ENCODE measurements at places on chromosomes 2 and 18.

DNA sequence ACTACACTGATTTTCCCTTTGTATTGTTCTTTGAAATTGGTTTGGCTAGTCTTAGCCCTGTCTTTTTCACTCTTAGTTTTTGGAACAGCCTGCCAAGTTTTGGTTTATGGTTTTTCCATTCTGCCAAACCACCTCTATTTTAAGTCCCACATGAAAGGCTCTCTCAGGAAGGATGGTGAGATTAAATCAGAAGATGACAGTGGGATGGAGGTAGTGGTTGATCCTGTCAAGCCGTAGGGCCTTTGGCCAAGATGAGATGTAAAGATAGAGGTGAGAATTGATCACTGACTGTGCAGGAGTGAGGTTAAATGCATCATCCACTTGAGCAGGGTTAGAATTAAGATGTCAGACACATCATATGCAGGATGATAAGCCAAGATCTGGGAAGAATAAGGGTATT lies 948.5 kb downstream of the SLC4A3 start:
- no peak for DNase-seq

DNA sequence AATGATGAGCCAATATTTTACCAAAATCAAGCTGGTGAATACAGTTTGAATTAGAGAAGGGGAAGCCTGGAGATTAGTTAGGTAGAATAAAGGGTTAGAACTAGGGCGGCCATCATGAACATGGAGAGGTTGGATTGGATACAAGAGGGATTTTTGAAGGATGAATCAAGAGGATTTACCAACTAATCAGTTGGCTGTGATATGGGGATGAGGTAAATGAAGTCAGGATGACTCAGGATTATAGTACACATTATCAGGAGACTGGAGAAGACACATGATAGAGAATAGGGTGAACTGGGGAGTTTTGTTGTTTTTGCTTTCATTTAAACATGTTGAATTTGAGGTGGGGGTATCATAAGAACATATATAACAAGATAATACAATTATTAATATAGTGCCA lies 73.8 kb upstream of the PROKR1 start:
- no peak for DNase-seq

DNA sequence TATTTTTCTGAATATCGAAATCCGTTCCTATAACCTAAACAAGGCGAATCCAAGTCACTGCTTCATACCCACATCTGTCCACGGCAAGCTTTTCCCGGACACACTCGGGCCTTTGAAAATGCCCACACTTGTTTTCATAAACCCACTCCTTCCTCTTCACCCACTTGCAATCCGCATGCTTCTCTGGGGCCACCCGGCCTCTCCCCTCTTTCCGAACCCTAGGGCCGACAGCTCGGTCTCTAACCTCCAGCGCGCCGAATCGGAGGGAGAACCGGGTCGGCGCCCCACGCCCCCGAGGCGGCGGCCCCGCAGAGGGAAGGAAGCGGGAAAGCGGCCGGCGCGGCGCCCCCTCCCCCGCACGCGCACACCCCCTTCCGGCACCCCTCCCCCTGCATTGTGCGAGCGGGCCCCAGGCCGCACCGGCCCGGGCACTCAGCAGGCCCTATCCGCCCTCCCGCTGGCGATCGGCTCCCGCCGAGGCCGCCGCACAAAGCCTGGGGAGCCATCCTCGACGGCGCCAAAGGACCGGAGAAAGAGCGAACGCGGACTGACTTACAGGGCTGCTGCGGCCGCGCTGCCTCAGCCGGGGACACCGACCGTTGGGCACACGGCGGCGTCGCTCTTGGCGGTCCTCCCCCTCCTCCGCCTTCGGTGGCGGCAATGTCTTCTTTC lies 467 bp downstream of the PUM2 start:
- DNase-seq, result peak; percentile 74

GRCh38 chr2:199982126-199982843 lies 26.9 kb downstream of the MAIP1 start:
- no peak for DNase-seq

DNA sequence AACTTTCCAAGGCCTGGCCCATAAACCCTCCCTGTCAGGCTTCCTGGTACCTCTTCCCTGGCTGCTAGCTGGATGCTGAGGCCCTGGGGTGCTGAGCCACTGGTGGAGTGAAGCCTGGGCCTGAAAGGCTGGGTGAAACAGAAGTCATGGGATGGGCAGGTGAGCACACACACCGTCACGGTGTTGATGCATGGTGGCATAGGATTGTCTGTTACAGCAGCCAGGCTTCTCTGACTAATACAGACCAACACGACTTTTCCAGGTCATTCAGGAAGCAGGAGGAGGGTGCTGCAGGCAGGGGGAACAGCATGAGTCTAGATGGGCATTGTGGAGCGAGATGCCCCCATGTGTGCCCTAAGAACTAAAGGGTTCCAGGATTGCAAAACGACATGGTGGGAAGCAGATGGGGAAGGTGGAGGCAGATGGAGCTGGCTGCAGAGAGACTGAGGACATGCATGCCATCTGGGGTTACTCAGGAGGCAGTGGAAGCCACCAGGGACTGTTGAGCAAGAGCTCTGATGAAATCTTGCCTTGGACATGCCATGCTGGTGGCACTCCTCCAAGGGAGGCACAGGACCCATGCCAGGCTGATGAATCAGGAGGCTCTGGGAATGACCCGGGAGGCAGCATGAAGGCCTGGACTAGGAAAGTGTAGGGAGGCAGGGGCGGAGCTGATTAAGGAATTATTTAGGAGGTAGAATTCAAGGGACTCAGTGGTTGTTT lies 480.9 kb downstream of the TSN start:
- DNase-seq, result no peak

GRCh38 chr2:71609441-71609840 lies 156.1 kb downstream of the DYSF start:
- no peak for DNase-seq

GRCh38 chr2:196104066-196104465 lies 35.4 kb upstream of the DNAH7 start:
- DNase-seq, result no peak

DNA sequence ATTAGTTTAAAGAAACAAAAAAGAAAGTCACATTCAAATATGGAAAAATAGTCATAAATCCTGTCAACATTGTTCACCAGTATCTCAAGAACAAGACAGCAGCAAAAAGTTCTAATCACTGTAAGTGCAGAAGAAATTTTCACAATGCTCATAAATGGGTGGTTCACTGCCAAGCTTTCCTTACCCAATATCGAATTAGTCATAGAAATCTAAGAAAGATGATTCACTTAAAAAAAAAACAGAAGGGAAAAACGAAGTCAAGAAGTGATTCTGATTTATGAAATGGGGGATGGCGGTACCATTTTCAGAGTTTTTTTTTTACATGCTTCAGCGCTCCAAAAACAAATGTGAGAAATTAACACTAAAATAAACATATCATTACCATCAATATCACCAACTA lies 156.7 kb downstream of the EXOC6B start:
- DNase-seq, result no peak
